ENCODE measurements at places on chromosomes 2 and 18.

DNA sequence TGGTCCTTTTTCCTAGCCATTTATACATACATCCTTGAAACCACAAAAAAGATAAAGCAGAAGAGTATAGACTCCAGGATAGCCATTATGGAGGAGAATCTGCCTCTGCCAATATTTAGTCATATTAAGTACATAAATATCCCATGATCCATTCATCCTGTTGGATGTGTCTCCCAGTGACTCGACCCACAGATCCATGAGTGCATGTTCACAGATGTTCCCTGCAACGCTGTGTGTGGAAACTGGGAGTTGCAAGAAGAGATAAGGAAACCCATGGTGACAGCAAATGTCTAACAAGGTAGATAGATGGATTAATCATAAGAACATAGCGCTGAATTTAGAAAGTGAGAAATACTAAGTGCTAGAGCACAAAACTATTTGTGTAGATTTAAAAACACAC lies 34.5 kb downstream of the STK39 start:
- peak; percentile 38 for DNase-seq

DNA sequence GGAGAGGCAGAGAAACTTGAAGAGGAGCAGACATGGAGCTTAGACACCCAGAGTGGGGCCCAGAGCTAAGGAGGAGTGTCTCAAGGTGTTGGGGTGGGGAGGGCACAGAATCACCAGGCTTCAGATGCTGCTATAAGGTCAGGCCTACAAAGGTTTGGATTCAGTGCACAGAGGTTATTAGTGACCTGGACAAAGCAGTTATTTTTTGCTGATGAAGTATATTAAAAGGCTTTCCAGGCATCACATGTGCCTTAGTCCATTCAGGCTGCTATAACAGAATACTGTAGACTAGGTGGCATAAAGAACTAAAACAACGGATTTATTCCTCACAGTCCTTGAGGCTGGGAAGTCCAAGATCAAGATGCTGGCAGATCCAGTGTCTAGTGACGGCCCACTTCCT lies 145.6 kb upstream of the ALPP start:
- no peak for DNase-seq

- no peak for DNase-seq
Observed at GRCh38 chr2:206856513-206856912, 82.8 kb upstream of the CPO start.

DNA sequence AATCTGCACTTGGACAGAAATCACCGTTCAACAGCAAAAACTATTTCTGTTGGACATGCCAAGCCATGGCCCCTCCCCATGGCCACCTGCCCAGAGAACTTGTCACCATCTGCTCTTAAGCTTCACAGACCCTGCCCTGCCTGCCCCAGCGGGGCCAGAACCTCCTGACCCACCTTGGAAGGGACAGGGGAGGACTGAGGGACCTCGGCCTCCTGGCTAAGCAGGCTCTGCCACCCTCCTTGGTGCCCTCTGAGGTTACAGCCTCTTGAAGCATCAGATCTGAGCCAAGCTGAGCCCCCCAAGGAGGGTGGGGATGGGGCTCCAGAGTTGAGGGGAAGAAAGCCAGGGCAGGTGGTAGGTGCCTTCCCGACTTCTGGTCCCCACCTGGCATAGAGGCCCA lies 6.5 kb downstream of the TEX261 start:
- DNase-seq, result no peak

DNA sequence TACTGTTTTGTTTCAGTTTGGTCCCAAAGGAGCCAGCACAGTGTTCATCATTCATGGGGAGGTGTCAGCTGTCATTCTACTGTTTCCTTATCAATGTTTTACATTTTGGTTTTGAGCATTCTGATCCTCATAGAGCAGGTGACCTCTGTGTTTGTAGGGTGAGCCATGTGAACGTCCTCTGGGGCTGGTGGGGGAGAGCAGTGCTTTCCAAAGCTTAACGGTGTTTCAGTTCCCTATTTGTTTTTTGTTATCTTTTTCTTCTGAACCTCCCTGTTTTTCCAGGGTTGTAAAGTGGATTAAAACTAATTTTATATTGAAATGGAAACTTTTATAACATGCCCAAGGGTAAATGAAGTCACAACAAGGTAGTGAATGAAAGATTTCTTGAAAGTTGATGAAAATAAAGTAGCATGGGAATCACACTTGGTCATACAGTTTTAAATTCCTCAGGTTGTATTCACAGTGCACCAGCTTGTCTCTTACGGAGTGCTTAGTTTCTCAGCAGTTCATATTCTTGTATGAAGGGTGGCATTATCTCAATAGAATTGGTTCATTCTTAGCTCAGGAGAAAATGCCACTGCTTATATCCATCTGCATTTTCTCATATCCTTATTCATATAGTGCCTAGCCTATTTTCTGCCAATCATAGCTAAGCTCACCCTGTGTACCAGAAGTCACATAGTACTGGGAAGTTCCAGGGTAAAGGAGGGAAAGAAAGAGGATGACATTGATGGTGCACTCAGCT lies 54.5 kb downstream of the MAP4K4 start:
- DNase-seq, result no peak

DNA sequence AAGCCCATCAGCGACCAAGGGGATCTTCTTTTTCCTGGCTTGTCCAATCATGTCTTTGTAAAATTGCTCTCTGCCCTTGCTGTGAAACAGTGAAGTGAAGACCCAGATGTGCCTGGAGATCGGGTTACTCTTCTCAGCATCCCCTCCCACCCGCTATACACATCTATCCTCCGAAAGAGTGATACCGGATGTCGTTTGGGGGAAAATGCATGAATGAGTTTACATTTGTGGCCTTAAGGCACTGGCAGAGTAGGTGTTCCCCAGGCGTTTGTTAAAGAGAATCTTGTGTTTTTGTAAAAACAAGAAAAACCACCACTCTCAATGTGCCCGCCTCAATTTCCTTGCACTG lies 528.3 kb downstream of the CMPK2 start:
- DNase-seq, result no peak

GRCh38 chr18:27223526-27224291 lies 38.6 kb upstream of the CHST9 start:
- no peak for DNase-seq
